ENCODE measurements at places on chromosomes 2 and 18.

DNA sequence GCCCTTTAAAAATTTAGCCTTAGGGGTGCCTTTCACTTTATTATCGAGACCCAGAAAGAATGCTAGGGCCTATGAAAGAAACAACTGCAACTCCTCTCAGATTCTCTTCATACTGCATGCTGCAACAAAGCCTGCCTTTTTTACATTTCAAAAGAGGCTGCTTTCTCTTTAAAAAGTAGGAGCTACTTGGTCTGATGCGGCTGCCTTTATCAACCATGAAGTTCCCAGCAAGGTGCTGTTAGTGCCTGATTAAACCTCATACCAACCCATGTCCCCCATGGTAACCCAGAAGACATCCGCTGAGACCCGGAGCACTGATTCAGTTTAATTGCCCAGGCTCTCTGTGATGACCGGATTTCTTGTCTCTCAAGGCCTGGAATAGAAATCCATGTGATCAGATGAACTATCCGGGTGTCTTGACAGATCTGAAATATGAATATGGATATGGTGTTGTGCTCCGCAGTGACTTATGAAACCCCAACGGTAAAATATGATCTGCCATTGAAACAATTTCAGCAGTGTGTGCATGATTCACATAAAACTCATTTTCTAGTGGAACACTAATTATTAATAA, 368.3 kb downstream of the ZNF521 start:
- DNase-seq = no peak

- no peak for DNase-seq
These were observed 146.6 kb upstream of the CCDC150 start for GRCh38 chr2:196492946-196493345.

- no peak for DNase-seq
These were observed 199.8 kb downstream of the AGPS start for GRCh38 chr2:177592397-177592796.

DNA sequence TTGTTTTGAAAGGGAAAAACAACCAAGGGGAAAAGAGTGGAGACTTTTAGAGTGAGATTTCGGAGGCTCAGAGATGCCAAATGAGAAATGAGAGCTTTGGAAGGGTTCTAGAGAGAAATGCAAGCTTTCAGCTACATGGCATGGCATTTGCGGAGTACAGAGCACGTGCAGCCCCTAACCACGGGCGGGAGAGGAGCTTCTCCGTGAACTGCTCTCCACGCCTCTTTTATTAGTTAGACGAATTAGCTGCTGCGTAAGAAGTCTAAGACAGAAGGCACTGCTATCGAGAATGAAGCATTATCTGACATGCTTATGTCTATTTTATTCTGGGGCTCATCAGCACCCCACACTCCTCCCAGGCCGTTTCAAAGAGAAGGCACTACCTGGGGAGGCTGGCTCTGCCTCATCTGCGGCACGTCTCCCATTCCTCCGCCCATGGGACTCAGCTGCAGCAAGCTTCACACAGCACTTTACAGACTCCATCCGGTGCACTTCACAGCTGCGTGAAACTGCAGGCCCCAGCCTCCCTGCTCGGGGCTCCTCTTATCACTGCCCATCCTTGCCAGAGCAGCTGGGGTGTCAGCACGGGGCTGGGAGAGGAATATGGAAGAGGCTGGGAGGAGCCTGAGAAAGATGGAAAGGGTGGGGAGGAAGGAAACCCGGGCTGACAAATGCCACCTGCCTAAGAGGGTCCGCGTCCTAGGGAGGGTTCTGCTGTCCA, 207.3 kb upstream of the APCDD1 start:
- no peak for DNase-seq

- DNase-seq = no peak
These were observed 104.9 kb downstream of the ASAP2 start for GRCh38 chr2:9311488-9311887.

DNA sequence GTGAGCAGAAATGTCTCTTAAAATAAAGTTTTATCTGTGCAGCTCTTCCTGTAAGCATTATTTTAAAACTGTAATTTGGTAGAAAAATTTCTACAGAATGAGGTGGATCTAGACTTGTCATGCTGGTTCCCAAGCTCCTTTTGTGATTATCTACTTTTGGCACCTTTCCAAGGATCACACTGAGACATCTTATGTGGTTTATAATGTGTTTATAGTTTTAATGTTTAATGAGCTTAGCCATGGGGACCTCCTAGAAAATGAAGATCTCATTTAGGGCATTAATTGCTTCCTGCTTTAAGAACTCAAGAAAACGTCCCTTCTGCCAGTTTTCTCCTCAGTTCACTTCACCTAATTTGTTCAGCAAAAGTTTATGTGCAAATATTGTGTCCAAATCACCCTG, 468.4 kb downstream of the SUCLG1 start:
- DNase-seq = no peak

- DNase-seq = no peak
These were observed 26.0 kb upstream of the NOTO start for GRCh38 chr2:73176205-73176880.
